ENCODE measurements at places on chromosomes 11 and 22.

DNA sequence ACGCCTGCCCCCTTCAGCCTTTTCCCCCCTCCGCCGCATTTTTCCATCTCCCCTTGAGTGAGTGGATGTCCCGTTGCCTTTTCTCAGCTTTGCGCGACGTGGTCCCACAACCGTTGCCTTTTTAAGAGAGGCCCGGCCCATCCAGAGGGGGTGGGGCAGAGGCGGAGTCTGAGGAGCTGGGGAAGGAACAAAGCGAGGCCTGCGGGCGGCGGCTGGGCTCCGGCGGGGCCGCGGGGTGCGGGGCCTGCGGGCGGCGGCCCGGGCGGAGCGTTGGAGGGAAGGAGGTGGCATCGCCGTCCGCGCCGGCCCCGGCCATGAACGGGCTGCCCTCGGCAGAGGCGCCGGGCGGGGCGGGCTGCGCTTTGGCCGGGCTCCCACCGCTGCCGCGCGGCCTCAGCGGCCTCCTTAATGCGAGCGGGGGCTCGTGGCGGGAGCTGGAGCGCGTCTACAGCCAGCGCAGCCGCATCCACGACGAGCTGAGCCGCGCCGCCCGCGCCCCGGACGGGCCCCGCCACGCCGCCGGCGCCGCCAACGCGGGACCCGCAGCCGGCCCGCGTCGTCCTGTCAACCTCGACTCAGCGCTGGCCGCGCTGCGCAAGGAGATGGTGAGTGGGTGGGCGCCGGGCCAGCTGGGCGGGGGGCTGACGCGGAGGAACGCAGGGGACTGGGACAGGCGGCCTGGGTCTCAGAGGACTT is at the start of gene FAM89B:
Gene FAM89B (plus strand): TSS at position 183 of the 696 bp plus-strand sequence. CDS start 132 bp downstream, at position 315.
- DNase-seq = peak; percentile 76

DNA sequence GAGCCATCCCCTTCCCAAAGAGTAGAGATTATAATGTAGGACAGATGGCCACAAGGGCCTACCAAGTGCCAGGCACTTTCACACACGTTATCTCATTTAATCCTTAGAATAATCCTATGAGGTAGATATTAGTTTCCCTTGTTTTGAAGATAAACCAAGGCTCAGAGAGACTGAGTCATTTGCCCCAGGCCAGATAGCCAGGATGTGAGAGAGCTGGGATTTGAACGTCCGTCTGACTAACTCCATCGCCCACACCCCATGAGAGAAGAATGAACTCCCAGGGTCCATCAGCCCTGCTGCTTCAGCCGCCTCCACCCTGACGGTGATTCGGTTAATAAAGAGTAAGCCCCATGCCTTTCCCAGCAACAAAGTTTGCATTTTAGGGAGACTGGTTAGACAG is 10.7 kb downstream of the PRG3 start:
- peak; percentile 69 for DNase-seq

- no peak for DNase-seq
Observed at GRCh38 chr22:22410121-22410520, 98.4 kb downstream of the ZNF280B start.

DNA sequence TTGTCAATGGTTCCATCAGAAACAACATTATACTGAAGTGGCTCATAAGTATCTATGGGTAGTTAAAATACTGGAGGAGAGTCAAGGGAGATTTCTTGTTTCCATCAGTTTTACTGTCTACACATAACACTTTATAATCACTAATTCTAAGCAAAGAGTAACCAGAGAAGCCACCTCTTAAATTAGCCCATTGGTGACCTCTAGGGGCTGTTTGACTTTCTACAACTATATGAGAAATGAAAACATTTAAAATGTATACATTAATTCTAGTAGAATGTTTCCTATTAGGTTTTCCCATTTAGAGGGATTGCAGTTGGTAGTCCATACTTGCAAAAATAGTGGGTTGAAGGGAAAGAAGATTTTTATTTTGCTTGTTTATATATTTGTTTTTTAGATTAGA is 504.3 kb downstream of the FAM181B start:
- DNase-seq = no peak

- DNase-seq = no peak
Observed at GRCh38 chr11:70432065-70432464, 33.7 kb downstream of the CTTN start.

- DNase-seq = no peak
Observed at GRCh38 chr11:111386611-111387150, 7.6 kb upstream of the POU2AF1 start.

DNA sequence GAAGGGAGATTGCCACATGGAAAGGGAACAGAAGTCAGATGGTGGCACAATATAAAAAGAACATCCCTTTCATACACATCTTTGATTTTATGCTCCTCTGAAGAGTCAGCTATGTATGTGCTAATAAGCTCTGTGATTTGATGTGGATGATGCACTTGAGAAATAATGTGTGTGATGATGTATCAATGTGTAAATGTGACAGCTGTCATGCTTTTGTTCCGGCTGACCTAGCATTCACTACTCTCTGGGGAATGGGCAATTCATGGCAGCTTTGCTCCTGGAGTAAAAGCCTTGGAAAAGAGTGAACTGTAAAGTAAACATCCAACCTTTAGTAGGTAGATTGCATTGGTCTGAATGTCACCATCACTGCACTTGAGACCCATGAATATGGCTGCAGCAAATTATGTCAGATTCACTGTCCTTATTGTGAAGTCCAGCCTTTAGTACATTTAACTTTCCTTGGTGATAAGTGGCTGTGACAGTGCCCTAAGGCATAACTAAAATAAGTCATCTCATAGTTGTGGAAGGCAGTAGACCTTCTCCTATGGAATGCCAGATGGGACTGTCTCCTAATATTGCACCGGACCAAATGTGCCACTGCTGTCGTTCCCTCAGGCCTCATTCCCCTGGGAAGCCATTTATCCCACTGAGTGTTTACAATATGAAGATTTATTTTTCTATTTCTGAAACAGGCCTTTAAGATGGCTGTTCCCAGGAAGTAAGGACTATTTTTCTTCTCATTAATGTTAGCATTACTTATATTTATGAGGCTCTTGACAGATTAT is 178.2 kb upstream of the CCDC90B start:
- no peak for DNase-seq

GRCh38 chr22:45196308-45196707 is 32.6 kb downstream of the NUP50 start:
- DNase-seq = no peak

DNA sequence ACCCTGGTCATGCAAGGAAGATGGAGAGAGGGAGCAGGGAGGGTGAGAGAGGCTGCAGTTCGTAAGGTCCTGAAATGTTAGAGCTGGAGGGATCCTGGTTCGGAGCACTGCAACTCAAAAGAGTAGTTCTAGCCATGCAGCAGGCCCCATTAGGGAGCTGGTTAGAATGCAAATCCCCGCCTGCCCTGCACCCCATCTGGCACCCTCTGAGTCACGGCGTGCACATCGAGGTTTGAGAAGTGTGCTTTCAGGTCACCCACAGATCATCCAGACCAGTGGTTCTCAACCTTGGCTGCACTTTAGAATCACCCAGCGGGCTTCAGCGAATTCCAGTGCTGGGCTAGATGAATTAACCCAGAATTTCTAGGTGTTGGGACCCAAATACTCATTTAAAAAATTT is 48.2 kb downstream of the ST3GAL4 start:
- DNase-seq = no peak

GRCh38 chr11:78036313-78036712 is 13.2 kb upstream of the KCTD14 start:
- no peak for DNase-seq

DNA sequence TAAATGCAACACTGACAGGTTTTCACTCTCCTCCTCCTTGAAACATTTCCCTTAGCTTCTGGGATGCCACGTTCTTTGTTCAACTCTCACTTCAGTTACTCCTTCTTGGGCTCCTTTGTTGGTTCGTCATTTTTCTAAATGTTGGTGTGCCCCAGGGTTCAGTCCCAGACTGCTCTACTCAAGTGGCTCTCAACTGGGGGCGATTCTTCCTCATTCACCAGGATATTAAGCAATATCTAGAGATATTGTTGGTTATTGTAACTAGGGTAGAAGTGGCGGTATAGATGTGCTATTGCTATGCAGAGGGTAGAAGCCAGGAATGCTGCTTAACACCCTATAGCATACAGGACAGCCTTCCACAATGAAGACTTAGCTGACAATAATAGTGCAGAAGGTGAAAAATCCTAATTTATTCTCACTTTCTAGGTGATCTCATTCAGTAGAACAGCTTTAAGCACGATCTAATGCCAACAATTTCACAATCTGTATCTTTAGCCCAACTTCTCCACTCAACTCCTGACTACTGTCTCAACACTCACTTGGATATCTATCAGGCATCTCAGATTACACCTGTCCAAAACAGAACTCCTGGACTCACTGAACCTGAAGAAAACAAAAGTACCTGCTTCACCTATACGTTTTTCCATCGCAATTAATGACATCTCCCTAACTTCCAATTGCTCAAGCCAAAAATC is 4.6 kb downstream of the NUP160 start:
- no peak for DNase-seq

- no peak for DNase-seq
Observed at GRCh38 chr11:20754933-20755332, 85.5 kb downstream of the NELL1 start.

GRCh38 chr11:107821199-107821927 is 37.2 kb downstream of the SLC35F2 start:
- peak; percentile 16 for DNase-seq

GRCh38 chr11:20397281-20397680 is 9.8 kb downstream of the PRMT3 start:
- DNase-seq = peak; percentile 64

GRCh38 chr11:79232346-79232745 is 208.5 kb downstream of the TENM4 start:
- DNase-seq = peak; percentile 41

DNA sequence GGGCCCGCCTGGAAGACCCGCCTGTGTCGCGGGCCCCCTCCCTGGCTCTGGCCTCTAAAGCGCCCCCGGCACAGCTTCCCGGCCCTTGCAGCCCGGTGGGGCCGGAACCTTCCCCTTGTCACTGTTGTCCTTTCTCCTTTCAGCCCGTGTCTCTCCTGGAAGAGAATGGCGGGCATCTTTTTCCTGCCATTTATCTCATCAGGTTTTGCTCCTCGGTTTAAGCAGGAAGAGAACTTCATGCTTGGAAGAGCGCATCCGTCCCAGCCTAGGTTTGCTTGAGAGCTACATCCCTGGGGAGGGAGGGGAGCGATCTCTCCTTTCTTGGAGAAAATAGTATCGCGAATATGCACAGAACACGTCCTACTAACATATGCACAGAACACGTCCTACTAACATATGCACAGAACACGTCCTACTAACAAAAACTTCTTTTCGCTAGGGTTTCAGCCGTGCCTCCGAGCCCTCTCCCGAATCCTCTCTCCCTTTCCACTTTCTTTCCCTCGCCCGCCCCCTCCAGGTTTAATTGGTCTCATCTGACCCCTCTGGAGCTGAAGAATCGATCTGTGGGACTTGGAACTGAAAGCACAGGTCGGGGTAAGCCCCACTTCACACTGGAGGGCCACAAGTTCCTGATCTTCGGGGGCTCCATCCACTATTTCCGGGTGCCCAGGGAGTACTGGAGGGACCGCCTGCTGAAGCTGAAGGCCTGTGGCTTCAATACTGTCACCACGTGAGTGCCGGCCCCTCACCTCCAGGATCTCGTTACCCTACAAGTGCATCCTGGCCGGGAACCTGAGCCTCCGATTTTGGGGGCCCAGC is 1.2 kb downstream of the GLB1L3 start:
- no peak for DNase-seq
